Stimulated activated effector memory CD8-positive, alpha-beta T cell treated with anti-CD3 and anti-CD28 coated beads, Interleukin-12 subunit alpha, Interleukin-12 subunit beta, amount 100 ng/mL, for 72 hours (primary cell): ENCODE measurements at places on chromosomes 3 and 15.

DNA sequence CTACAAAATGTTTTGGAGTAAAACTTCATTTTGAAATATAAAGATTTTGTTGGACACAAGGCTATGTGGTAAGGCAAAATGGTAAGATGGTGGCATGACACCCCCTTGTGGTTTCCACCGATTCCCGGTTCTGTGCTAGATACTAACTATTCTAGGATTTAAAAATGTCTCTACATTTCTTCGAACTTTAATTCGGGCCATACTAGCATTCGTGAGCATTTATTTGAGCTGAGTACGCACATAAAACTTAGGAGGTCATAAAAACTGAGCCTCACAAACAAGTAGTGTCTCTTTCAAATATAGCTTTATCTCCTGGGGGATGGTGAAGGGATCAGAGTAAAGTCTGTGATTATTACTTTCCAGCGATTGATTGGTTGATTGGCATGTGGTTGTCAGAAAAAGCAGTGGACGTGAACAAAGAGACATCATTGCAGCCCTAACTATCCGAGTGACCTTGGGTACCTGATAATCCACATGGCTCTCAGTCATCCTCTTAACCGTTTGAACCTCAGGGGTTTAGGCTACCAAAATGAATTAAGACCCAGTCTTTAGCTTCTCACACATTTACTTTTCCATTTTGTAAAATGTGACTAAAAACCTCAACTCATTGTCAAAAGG lies 1.1 kb upstream of the ZNF639 start:
- DNase-seq: no peak

DNA sequence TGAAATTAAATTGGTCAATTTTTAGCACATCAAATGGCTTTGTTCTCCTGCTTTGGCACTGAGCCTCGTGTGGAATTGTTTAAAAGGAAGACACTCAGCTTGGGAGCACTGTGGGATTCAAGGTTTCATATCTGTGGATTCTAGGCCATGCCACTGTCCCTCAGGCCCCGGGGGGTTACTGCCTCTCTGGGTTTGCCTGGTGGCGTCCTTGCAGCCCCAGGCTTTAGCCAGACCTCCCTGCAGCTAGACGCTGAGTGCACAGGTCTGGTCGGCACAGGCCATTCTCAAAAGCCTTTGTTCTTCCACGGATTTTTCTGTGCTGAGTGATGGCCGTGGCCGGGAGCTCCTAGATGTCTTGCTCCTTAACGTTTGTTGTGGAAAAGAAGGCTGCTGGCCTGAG lies 76.2 kb downstream of the CACNA2D3 start:
- no peak for DNase-seq

GRCh38 chr3:105828703-105829102 lies 40.1 kb downstream of the CBLB start:
- no peak for DNase-seq

DNA sequence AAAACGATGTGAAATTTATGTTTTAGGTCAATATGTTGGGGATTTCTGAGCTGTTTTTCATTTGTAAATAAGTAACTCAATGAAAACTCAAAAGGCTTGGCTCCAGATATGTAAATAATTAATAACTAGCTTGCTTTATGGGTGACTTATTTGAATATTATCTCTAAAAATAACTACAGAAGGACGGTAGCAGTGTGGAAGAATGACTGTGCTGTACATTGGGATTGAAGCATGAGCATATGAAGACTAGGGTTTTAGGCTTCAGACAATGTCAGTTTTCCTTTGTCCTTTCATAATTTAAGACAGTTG lies 343.9 kb downstream of the GRM7 start:
- DNase-seq: no peak

GRCh38 chr3:195107593-195107992 lies 163.4 kb downstream of the XXYLT1 start:
- no peak for DNase-seq

GRCh38 chr15:57640930-57641682 lies 49.4 kb downstream of the MYZAP start:
- no peak for DNase-seq

DNA sequence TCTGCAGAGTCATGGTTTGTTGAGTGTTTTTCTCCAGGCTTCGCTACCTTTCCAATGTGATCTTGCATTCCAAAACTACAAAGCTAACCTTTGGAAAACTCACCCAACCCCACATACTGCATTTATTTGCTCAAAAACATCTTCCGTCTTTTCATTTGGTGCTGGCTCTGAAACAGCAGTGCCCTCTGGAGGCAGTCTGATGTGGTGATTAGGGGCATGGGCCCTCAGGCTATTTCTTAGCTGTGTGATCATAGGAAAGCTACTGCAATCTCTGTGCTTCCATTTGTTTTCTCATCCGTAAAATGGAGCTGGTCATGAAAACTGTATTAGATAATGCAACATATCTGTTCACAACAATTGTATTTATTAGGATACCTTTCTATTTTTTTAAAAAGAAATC lies 47.0 kb downstream of the MTHFS start:
- DNase-seq: no peak

- no peak for DNase-seq
Observed at GRCh38 chr3:13535905-13536304, 13.0 kb upstream of the FBLN2 start.

GRCh38 chr3:117104792-117105191 lies 395.2 kb downstream of the TUSC7 start:
- no peak for DNase-seq

DNA sequence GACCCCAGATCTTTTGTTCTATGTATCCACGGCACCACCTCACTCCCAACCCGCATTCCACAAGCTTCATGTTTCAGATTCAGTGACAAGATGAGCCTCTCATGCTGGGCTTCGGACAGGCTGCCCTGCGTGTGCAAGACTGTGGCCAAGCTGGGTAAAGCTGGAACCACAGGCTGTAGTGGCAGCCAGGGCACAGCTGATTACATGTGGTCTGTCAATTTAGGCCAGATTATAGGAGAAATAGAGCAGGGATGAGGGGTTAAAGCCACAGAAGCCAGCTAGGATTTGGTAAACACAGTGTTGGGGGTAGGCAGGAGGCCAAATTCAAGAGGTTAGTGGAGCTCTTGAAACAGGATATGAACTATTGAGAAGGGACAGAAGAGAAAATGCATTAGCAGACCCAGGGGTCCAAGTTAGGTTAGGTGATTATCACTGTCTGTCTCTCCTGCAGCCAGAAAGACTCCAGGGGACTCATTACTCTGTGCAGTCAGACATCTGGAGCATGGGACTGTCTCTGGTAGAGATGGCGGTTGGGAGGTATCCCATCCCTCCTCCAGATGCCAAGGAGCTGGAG lies 12.9 kb downstream of the SNAPC5 start:
- DNase-seq: no peak

GRCh38 chr3:10379161-10379560 lies 58.2 kb upstream of the SEC13 start:
- DNase-seq: no peak

- DNase-seq: no peak
Observed at GRCh38 chr15:29534378-29534777, 264.8 kb upstream of the NSMCE3 start.

DNA sequence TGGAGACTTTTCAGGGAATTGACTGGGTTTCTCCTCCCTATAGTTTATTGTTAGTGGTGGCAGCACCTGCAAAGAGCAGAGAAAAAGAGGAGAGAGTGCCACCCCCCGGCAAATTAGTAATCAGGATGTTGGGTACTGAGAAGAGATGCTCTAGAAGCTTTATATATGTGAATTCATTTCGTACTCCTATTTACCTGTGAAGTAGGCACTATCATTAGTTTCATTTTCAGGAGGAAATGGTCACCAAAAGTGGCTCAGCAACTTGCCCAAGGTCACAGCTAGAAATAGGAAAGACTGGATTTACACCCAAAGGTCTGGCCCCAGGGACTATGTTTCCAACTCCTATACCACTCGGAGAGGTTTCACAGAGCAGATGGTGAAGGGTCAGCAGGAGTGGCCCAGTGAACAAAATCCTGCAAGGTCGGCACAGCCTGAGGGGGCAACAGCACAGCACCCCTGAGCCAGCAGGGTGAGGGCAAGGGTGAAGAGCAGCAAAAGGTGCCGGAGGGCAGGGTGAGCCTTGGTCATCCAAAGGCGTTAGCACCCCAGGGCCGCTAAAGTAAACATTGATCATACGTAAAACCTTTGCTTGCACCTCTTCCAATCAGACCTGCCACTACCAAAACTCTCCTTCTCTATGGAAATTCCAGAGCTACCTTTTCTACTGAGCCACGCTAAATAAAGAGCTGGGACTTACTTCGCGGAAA lies 23.6 kb downstream of the VGLL4 start:
- DNase-seq: no peak
